AG20443 (cell line): ENCODE measurements at places on chromosomes 12 and 14.

DNA sequence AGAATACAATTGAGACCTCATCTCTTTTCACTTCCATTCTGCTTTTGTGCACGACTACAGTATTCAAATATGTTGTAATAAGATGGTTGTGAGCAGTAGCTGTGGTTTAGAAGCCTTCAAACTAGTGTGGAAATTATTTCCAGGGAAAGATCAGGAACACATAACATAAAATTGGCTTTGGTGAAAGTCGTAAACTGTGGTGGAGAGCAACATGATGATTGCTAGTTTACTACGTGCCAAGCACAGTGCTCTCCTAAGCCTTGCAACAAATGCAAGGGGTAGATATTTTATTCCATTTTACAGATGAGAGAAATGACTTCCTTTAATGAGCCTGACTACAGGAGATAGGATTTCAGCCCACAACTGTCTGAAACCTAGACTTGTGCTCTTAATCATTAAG is 172.4 kb upstream of the LMNTD1 start:
- no peak for DNase-seq

DNA sequence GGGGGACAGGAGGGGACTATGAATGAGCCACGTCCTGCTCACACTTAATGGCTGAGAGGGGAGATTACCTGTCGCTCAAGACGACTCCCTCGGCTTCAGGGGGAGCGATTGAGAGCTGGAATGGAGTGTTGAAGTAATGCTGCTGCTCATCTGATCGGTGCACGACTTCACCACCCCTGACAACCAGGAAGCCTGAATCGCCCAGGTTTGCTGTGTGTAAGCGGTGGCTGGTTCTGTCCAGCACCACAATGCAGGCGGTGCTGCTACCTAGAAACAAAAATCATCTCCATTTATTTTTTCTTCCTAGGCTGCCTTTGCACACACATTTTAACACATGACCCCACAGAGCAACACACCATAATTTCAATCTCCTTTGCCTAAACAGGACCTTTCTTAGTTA is 37.3 kb downstream of the PPTC7 start:
- no peak for DNase-seq

DNA sequence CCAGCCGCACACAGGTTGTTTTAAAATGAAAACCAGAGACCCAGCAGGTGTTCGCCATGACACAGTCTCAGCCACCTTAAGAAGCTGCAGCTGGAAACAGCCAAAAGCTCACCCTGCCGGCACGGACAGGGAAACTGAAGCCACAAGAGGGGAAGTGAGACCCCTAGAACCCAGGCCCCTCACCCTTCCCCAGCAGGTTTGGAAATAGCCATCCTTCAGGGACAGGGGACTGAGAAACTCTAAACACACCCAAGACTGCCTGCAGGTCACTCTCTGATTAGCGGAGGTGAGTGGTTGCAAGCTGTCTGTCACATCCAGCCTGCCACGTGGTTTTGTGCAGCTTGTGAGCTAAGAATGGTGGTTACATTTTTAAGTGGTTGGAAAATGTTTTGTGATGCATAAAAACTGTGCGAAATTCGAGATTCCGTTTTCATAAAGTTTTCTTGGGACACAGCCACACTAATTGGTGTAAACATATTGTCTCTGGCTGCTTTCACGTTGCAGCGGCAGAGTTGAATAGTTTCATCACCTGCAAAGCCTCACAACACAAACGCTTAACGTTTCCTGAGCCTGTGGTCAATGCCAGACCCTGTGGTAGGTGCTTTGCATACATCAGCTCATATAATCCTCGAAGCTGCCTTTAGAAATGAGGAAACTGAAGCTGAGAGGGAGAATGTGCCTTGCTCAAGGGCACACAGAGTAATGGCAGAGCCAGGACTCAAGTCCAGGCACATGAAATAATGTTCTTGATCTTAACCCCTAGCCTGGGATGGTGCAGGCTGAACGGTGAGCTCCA is 1.7 kb upstream of the SELPLG start:
- DNase-seq, result no peak

- DNase-seq, result no peak
Measured at GRCh38 chr14:85057221-85057620, 472.7 kb upstream of the FLRT2 start.

GRCh38 chr14:105272623-105273022 is 24.3 kb downstream of the BTBD6 start:
- DNase-seq, result no peak

DNA sequence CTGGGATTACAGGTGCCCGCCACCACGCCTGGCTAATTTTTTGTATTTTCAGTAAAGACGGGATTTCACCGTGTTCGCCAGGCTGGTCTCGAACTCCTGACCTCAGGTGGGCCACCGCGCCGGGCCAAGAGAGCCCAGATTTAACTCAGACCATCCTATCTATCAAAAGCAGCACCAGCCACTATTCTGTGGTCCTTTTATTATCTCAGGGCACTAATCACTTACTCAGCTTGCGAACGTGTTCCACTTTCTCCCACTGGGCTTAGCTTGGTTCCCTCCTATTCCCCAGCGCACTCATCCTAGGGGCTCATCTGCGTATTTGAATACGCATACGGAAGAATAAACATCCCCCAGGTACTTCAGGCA is 16.2 kb upstream of the AACS start:
- no peak for DNase-seq

DNA sequence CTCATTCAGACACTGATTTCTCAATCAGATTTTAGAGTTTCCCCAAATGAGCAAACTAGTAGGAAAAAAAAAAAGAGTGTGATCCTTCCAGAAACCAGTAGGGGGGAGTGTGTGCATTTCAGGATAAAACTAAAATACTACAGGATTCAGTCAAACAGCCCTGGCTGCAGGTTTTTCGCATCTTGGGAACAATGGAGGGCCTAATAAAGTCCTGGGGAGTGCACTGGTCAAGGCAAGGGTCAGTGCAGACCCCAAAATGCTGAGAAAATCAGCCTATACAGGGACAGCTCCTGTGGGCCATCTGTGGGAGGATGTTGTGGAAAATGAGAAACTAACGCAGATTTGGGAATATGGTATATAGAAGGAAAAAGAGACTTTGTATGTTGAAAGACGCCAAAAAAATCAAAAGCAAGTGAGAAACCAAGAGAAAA is 22.2 kb upstream of the ABCD4 start:
- DNase-seq, result peak; percentile 79

GRCh38 chr14:94009767-94010166 is 12.7 kb downstream of the CCDC197 start:
- peak; percentile 58 for DNase-seq

GRCh38 chr12:49809381-49809905 is 18.8 kb downstream of the NCKAP5L start:
- peak; percentile 56 for DNase-seq

DNA sequence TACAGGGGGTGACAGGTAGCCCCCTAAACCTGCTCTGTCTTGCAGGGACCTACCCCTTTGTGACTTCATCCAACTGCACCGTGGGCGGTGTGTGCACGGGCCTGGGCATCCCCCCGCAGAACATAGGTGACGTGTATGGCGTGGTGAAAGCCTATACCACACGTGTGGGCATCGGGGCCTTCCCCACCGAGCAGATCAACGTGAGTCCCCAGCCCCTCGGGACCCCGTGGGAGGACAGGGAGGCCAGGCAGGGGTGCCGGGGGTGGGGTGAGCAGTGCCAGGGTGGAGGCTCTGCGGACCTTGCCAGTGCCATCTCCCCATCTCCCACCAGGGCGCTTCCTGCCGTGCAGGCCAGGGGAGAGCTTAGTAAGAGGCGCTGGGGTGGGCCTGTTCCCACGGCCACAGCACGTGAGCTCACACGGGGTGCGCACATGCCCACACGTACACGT is 11.1 kb upstream of the SIVA1 start:
- DNase-seq, result no peak

- no peak for DNase-seq
Measured at GRCh38 chr12:47813511-47814196, 6.0 kb downstream of the HDAC7 start.

DNA sequence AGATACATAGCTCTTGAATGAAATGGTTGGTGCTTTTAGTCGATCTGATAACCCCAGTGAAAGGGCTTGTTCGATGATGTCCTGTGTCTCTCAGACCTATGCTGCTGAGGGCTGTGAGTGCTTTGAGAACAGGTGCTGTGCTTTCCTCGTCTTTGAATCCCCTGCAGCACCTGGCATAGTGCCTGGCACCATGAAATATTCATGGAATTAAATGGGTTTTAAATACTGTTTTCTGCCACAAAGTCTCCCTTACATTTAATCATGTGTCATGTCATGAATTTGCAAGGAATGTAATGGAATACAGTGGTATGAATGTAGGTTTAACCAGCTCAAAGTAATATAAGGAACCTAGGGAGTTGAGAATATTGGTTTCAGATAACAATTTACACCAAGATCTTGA is 220.5 kb upstream of the PRICKLE1 start:
- no peak for DNase-seq

DNA sequence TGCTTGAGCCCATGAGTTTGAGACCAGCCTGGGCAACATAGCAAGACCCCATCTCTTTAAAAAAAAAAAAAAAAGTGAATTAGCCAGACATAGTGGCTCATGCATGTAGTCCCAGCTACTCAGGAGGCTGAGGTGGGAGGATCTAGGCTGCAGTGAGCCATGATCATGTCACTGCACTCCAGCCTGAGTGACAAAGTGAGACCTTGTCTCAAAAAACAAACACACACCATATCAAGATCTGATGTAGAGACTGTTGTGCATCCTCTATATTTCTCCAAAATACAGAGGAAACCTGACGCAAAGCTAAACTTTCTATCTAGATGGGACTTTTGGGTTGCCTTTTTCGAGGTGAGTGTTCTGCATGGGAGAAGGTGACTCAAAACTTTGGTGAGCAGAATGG is 77.4 kb upstream of the SLC8A3 start:
- DNase-seq, result no peak

DNA sequence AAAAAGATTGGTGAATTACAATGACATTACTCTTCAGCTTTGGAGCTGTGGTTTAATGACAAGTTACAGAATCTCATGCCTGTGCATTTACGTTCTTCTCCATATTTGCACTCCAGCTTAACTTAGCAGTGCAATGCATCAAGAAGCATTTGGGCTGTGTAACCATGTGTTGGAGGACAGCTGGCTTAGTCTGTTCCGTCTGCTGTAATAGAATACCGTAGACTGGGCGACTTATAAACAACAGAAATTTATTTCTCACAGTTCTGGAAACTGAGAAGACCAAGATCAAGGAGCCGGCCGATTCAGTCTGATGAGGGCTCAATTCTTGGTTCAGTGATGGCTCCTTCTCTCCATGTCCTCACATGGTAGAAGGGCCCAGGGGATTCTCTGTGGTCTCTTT is 943.5 kb downstream of the BCL11B start:
- no peak for DNase-seq

- DNase-seq, result peak; percentile 52
Measured at GRCh38 chr12:60494244-60494643, 898.4 kb downstream of the SLC16A7 start.

- DNase-seq, result no peak
Measured at GRCh38 chr12:60863421-60863820, 1267.6 kb downstream of the SLC16A7 start.

DNA sequence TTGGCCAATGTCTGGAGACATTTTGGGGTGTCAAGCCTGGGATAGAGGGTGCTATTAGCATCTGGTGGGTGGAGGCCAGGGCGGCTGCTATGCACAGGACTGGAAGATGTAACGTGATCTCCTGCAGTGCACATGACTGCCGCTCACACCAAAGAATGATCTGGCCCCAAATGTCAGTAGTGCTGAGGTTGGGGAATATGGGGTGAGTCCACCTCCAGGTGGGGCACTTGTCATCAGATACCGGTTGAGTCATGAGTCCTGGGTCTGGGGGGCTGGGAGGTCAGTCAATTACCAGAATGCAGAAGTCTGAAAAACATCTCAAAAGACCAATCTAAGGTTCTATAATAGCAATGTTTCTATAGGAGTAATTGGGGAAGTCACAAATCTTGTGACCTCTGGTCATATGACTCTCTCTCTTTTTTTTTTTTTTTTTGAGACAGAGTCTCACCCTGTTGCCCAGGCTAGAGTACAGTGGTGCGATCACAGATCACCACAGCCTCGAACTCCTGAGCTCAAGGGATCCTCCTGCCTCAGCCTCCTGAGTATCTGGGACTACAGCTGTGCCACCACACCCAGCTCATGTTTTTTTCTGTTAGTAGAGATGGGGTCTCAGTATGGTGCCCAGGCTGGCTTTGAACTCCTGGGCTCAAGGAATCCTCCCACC is 6.0 kb upstream of the SDSL start:
- DNase-seq, result no peak

DNA sequence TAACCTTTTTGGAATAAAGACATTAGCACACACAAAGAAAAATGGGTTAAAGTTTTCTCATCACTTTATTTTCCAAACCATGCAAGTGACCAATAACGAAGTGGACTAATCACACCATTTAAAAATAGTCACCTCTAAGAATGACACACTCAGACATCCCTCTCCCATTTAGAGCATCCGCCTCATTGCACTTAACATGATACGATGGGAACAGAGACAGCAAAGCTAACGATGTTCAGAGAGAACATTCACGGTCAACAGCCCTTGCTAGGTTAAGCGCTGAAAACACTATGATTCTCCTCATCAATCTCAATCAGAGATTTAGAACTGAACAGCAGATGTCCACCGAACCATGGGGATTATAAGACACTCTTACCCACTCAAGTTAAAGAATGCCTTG is 35.8 kb downstream of the NIN start:
- no peak for DNase-seq

DNA sequence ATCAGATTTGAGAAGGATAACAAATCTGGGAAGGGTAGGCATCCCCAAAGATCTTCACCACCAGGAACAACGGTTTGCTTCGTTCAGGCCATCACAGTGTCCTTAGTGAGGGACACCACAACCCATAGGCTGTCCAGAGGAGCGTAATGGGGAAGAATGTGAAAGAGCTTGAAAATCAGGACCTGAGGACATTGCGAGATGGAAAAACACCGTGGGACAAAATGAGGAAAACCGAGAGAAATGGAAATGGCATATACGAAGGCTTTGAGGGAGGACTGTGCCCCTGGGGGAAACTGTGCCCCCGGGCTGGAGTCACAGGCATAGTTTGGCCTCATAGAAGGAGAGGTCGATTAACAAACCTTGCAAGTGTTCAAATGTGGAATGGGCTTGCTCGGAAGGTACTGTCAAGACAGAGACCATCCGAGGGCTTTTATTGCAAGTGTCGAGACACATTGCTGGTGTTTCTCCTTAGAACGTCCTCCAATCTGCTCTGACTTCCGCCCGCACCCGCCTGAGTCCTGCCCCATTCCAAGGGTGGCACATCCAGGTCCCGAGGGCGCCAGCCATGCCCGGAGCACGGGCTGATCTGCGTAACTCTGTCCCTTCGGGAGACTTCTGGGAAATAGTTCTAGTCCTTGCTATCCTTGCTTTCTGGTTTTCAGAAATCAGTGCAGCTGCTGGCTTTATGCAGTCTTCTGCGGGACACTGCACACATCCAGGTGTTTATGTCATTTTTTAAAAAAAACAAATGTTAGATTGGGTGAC is 885 bp upstream of the PALS1 start:
- DNase-seq, result peak; percentile 44

GRCh38 chr12:56020423-56021184 is at the start of gene IKZF4:
Gene IKZF4, plus strand, starts transcription at chr12:56021043. Its CDS starts 451 bp downstream, at chr12:56021494.
- DNase-seq, result no peak

- no peak for DNase-seq
Measured at GRCh38 chr12:96570579-96570978, 81.2 kb downstream of the CFAP54 start.

- peak; percentile 65 for DNase-seq
Measured at GRCh38 chr12:110134691-110135411, 10.7 kb downstream of the IFT81 start.
